ENCODE measurements at places on chromosomes 6 and 20.

GRCh38 chr6:14810021-14810420, 435.8 kb upstream of the JARID2 start:
- DNase-seq: no peak

DNA sequence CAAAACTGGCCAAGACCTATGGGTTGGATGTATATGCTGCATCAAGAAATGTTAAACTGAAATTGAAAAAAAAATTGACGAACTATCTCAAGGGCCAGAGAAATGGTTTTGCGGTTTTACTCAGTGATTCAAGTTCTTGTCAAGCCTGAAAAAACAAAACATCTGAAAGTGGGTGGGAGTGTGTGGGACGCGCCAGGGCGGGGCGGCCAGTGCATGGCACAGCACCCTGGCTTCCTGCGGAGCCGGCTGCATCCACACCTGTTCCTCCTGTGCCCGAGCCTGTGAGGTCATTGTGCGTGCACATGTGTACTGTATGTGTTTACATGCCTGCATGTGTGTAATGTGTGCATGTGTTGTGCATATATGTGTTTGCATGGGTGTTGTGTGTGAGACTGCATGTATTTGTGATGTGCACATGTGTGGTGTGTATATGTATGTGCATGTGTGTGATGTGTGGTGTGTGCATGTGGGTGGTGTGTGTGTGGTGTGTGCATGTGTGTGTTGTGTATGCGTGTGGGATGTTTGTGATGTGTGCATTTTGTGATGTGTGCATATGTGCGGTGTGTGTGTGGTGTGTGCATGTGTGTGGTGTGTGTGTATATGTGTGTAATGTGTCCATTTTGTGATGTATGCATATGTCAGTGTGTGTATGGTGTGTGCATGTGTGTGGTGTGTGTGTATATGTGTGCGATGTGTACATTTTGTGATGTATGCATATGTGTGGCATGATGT, 59.8 kb downstream of the CDH4 start:
- no peak for DNase-seq

GRCh38 chr6:131469130-131469529, 103.9 kb upstream of the ARG1 start:
- DNase-seq: no peak

DNA sequence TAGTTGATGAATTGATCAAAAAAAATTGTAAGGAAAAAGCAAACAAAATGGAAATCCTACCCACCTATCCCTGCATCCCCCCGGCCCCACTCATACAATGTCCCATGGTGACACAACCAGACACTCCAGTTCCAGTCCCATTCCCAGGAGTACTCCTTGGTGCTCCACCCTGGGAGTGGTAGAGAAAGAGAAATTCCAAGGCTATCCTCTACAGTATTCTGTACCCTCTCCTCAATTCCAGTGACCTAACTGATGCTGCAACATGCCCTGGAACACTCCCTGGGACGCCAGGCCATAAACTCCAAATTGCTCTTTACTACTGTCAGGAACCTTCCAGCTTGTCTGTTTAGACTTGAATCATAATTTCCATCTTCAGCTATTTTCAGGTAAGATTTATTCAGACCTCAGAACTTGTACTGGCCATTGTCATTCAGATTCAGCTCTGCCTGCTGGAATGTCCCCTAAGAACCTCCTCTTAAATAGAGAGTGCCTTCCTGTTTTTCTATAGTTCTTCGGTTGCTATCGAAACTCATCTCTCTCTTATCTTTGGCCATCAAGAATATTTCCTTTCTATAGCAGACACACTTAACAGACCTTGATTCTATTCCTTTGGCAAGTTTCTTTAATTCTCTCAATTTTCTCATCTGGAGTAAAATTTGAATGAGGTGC, 8.7 kb downstream of the GPX6 start:
- DNase-seq: no peak

DNA sequence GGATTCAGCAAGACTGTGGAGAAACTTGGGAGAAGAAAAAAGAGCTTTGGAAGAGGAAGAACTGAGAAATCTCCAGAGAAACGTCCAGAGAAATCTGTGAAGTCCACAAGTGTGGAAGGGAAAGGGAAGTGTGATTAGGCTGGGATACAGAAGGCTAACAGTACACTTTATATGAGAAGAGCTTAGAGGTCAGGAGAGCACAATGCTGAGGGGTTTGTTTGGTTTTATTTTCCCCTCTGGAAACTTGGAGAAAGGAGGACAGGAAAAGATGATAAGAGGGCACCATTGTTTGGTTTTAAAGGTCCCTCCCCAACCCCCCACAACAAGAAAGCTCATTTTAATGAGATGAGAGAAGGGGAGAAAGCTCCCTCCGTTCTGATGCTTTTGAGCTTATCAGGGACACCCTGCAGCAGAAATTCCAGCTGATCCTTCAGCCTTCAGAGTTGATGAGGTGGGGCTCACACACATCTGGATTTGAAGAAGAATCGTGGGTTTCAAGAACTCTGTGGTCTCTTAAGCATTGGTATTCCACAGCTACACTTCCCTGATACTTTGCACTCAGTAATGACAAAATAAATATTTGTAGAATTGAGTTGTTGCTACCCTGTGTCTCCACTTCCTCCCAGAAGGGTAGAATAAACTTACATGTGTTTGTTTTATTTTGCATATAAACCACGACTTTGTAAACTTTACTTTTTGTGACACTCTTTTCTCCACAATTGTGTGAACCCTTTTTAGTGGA, 1.9 kb downstream of the NT5E start:
- no peak for DNase-seq

DNA sequence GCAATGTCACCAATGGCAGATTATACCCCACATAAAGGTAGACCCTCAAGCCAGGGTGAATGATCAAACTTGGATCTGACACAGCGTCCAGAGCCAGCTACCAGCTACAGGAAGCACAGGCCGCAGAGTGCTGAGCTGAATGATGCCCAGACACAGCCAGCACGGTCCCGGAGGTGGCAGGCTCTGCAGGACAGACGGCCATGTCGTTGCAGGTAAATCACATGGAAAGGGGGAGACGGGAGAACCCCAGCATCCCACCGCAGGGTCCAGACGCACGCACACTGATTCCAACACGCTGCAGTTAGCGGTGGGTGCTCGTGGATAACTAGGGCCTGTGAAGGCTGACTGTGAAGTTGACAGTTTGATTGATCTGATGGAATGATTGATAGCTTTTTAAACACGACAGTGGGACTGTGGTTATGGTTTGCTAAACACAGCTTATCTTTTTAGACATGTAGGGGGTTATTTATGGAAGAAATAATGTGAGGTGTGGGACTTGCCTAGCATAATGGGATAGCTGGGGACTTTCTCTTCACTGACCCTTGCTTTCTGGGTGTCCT, 228.5 kb downstream of the ERMARD start:
- DNase-seq: no peak

- DNase-seq: no peak
Observed at GRCh38 chr6:108163267-108163643, 2.6 kb upstream of the NR2E1 start.

GRCh38 chr6:586553-586952, 70.3 kb downstream of the HUS1B start:
- no peak for DNase-seq

GRCh38 chr6:92043777-92044176, 1375.6 kb downstream of the EPHA7 start:
- no peak for DNase-seq

DNA sequence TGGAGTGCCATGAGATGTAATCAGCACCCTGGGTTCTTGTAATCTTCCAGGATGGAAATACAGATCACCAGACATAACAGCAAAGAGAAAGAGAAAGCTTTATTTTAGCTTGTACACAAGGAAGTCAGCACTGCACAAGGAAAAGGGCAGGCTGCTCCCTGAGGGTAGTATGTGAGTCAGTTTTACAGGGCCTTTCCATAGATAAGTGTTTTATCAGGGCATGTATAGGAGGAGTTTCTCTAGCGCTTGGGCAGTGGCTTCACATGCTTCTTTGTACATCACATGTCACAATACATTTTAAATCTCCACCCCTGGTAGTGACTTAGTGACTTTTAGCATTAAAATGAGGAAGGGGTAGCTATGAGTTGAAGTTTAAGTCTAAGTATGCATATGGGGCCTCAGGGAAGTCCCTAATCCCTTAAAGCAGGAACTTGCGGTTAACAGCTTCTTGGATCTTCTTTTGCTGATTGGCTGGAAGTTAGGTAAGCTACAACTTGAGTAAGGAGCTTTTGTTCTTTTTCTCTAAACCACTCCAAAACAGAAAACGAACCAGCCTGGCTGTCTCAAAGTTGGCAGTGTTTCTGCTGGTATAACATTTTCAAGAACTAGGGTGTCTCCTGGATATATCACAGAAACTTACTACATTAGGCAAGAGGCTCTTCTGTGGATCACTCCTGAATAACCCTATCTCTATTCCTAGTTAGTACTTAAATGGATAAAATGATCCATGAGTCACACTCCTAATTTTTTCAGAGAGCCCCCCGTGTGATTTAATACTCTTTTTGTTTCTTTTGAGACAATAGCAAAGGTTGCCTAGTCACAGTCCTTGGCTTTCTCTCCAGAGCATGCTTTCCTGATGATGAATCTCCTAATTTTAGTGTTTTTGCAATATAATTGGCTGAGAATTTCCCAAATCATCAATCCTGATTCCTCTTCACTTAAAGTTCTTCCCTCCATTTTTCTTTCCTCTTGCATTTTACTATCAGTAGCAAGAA, 60.2 kb downstream of the MRAP2 start:
- DNase-seq: peak; percentile 2

DNA sequence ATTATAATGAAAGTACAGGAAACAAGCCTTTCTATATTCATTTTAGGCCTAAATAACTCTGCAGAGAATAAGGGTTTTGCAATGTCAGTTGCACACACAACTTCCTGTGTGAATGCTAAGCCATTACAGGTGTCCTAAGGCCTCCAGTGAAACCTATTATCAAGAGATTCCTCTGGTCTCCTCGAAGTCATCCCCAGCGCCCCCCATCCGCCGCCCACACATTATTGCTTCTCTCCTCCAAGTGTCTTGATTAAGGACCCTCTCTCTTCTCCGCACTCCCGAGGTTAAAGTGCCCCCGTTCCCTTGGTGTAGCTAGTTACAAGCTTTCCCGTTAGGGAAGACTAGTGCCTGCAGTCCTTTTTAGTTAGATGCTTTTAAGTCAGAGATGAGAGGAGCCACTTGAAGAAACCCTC, 1.3 kb downstream of the HIVEP2 start:
- no peak for DNase-seq

GRCh38 chr6:75393806-75394205, 99.8 kb downstream of the FILIP1 start:
- DNase-seq: no peak

GRCh38 chr20:15857173-15857784, 716.0 kb downstream of the KIF16B start:
- DNase-seq: no peak

DNA sequence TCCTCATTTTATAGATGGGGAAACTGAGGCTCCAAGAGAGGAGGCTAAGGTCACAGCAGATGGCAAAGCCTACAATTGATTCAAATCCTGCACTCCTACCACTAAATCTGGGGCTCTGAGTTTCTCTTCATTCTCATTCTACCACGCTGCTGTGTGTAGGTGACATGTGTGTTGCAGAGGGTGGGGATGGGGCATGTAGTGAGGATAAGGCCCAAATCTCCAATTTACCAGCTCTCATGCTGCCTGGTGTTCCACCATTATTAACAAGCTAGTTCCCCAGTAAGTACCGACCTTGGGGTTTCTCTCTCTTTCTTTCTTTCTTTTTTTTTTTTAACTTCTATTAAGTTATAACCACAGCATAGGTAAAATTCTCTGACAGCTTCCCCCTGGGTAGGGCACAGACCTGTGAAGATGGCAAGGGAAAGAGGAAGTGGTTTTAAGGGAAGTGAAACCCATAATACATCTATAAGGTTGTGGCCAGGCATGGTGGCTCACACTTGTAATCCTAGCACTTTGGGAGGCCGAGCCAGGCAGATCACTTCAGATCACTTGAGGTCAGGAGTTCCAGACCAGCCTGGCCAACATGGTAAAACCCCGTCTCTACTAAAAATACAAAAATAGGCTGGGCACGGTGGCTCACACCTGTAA, 13.0 kb upstream of the MATN4 start:
- no peak for DNase-seq

GRCh38 chr6:106104941-106105340, 18.8 kb downstream of the PRDM1 start:
- no peak for DNase-seq

Measured in fibroblast of skin of scalp (primary cell).